ENCODE measurements at places on chromosomes 12 and 14.

- DNase-seq = peak; percentile 12
Observed at GRCh38 chr12:106248312-106248845, 559 bp upstream of the CKAP4 start.

GRCh38 chr12:59911516-59911915 is 315.7 kb downstream of the SLC16A7 start:
- no peak for DNase-seq

DNA sequence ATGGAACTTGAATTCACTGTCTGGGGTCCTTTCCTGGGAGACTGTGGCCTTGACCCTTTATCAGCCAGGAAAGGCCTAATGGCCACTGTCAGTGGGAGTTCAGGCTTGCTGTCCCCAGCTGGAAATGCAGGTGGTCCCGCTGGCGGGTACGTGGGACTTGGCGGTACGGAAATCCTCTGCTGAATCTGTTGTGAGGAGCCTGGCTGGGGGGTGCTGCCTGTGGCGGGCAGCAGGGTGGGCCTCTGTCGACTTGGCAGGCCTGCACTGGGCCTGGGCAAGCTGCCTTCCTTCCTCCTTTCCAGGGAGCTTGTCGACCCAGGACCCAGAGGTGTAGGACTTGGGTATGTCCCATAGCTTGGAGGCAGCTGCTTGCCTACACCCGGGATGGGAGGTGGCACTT is 26.3 kb downstream of the ZFYVE21 start:
- DNase-seq = no peak

DNA sequence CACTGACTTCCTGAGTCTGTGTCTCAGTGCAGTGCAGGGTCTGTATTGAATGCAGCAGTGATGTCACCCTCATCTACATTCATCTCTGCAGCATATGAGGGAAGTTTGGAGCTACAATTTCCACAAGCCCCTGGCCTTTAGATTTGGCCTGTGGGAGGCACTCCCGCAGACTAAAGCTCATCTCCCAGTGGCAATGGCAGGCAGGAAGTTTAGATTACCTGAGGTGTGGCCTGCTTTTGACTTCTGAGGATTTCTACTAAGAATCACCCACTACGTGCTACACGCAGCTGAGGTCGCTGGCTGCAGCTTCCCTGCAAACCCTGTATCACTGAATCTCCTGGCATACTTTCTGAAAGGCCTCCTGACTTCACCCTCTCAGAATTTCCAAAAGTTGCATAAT is 202.2 kb upstream of the PRKD1 start:
- no peak for DNase-seq

GRCh38 chr12:73656375-73656774 is 881.3 kb upstream of the ATXN7L3B start:
- peak; percentile 5 for DNase-seq

GRCh38 chr12:78115889-78116288 is 285.2 kb downstream of the NAV3 start:
- no peak for DNase-seq

DNA sequence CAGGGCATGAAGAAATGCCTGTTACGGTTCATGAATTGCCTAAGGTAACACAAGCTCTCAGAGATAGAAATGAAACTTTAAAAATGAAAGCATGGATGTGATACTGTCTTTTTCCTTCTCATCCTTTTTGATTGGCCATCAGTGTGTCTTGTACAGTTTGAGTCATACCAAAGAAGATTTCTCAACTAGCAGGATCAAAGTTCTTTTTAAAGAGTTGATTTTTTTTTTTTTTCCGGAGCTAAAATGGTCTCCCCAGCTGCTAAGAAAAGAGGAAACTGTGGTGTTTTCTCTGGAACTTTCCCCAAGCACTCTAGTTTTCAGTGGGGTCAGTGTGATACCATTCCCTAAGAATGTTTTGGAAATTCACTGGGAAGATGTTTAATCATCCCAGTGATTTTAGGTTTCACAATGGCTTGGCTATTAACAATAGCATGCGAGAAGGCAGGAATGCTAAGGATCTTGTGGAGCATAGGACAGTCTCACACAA is 105.0 kb downstream of the ETNK1 start:
- DNase-seq = no peak

DNA sequence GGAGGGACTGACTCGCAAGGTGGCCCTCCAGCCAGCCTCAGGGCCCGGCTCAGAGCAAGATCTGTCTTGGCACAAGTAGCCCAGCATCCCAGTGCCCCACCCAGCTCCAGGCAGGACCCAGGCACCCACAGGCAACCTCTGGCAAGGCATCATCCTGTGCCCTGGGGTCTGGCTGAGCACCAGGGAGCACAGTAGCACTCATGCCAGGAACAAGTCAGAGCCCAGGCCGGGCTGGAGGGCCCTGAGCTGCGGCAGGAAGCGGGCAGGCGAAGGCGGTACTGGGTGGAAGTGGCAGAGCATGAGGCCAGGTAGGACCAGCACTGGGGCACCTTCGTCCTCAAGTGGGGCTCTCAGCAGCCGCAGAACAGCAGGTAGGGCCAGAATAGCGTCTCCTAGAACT is 5.2 kb upstream of the DIO3 start:
- DNase-seq = no peak

- DNase-seq = no peak
Observed at GRCh38 chr14:76651410-76652055, 109.7 kb upstream of the VASH1 start.

DNA sequence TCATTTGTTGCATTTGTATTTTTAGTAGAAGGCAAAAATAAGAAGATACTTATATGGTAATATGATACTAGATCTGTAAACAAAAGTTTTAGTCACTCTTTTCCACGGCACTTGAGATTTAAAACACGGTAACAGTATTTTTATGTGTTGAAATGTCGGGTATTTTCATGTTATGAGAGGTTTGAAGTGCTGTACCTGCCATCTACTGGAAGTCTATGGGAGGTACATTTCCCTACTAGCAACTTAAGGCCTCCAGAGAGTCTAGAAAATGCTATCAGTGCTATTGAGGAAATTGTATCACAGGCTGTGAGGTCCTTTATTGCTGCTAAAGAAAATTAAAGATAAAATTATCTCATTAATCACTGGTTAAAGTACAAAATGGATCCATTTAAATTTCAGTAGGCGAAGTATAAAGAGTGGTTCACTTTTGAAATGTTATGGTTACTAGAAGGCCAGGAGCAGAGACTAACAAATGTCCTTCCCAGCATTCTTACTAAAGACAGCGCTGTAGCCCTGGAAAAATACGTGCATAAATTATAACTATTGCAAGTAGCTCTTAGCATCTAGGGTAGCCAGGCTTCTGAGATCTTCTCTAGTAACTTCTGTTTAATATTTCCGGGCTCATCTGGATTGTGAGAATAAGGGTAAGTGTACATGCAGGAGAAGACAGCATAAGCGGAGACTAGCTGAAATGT is 77.6 kb upstream of the PRKD1 start:
- peak; percentile 39 for DNase-seq

DNA sequence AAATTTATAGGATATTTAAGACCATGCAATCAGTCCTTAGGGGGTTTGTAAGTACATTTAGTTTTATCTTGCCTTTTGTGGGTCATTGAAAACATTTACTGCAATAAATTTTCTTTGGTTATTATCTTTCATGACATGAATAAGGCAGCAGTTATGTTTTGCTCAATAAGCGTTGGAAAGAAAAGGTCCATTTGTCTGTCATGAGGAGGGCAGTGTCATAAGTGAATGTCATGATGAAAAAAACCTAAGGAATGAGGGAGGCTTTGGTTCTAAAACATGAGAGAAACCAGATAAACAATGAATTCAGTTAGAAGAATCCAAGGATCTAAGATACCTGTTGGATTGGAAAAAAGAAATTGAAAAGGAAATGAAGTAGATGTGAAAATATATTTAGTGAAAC is 209.4 kb downstream of the NAV3 start:
- DNase-seq = no peak
